NCI-H1092 treated with DMSO at 0.1 percent for 48 hours (cell line): ENCODE measurements at places on chromosomes 13 and 19.
A peak's percentile ranks its signal among the peaks of the same experiment; 100 is the strongest.

GRCh38 chr13:98133946-98134345 lies 8.9 kb upstream of the FARP1 start:
- no peak for DNase-seq

- no peak for DNase-seq
Observed at GRCh38 chr13:88670509-88670908, 999.3 kb downstream of the SLITRK5 start.

DNA sequence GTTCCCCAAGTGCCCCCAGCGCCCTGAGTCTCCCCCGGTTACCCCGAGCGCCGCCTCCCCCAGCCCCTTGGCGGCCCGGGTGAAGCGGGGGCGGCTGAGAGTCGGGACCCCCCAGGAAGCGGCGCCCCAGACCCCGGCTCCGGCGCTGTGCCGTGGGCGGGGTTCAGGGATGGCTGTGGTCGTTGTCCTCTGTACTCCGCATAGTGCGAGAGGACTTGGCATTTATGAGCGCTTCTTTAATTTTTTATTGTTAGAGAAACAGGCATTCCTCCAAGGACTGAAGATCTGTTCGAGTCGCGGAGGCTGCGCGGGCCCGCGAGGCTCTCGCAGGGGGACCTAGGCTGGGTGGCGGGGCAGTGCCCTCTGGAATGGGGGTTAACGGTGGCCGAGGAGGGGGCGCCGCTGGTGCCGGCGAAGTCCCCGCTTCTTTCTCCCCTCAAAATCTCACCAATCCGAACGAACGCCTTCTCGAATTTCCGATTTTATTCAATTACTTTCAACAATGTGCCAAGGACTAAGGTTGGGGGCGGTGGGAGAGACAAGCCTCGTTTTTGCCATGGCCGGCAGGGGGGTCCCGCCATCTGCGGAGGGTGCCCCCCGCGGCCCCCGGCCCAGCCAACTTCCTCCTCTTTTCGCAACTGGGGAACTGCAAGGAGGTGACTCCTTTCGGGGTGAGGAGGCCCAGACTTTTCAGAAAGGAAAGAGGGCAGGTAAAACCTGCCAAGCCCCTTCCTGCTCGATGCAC lies 596 bp upstream of the GJB2 start:
- no peak for DNase-seq

DNA sequence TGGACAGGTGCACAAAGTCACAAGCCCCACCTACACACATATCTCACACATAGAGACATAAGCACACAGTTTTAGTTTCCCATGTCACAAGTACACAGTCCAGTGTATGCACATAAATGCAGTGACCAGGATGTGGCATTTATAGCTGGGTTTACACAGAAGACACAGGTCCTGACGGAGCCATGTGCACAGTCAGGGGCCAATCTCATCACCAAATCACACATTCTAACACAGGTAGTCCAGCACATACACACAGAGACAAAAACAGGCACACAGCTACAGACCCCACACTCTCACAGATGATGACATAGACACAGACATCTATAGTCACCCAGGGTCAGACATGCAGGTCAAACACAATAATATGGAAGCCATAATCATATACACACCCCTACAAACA lies 2.1 kb downstream of the NUMBL start:
- no peak for DNase-seq

- no peak for DNase-seq
Observed at GRCh38 chr13:76519685-76520084, 366.5 kb downstream of the KCTD12 start.

DNA sequence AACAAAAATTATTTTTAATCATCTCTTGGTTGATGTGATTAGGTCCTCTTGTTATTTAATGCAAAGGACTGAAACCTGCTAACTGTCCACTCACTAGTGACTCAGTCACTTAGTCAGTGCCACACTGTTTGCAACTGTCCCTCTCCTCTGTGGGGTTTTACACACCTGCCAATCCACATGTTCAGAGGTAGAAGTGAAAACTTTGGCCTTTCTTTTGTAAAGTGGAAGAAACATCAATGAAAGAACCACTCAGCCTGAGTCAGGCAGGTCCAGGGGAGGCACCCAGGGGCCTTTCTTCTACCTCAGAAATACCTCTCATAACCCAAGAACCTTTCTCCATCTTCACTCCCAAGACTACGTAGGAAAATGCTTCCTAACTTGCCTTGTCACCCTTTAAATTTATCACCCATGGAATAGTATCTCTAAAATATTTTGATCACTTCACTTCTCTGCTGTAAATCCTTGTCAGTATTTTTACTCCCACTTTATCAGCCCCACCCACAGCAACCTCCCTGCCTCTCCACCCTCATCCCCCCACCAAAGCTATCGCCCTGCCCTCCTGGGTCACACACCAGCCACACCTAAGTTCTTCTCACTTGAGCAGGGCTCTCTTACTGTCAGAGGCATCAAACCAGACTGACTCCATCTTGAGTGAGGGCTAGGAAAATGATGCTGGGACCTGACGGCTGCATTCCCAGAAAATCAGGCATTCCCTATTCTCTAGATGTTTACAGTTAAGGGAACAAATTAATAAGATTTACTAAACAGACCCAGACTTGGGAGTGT lies 29.6 kb upstream of the EEF1AKMT1 start:
- DNase-seq = no peak

- DNase-seq = peak; percentile 60
Observed at GRCh38 chr19:42281146-42281826, 12.2 kb downstream of the CIC start.

- no peak for DNase-seq
Observed at GRCh38 chr19:46056536-46056935, 15.7 kb upstream of the IGFL4 start.

- DNase-seq = no peak
Observed at GRCh38 chr19:27776020-27776419, 1436.9 kb downstream of the UQCRFS1 start.

GRCh38 chr19:13163609-13164342 lies 13.6 kb downstream of the IER2 start:
- peak; percentile 36 for DNase-seq

DNA sequence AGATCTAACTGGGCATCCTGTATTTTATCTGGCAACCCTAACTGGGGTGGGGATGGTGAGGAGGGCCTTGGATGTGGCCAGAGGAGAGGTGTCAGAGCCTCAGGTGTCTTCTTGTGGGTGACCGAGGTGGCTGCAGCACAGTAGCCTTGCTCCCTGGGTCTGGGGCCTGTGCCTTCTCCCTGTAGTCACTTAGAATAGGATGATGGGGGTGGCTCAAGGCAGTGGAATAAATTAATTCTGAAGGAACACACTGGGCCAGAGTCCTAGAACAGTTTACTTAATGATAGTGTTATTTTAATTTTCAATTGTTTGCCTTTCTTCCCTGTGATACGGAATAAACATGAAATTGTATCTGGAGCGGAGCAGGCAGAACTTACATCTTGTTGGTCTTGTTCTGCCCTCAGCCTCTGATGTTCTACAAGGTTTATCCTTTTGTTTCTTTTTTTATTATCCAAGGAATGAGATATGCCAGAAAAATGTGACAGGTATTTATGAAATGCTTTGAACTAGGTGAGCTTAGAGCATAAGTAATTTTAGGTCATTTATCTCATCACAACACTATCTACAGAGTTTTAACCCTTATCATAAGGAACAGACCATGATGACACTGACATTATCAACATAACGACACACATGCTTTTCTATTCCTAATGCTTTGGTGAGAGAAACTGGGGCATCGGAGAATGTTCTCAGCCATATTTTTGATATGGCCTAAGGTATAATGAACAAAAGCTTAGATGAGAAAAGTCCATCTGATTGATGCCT lies 51.4 kb downstream of the LRCH1 start:
- DNase-seq = no peak

DNA sequence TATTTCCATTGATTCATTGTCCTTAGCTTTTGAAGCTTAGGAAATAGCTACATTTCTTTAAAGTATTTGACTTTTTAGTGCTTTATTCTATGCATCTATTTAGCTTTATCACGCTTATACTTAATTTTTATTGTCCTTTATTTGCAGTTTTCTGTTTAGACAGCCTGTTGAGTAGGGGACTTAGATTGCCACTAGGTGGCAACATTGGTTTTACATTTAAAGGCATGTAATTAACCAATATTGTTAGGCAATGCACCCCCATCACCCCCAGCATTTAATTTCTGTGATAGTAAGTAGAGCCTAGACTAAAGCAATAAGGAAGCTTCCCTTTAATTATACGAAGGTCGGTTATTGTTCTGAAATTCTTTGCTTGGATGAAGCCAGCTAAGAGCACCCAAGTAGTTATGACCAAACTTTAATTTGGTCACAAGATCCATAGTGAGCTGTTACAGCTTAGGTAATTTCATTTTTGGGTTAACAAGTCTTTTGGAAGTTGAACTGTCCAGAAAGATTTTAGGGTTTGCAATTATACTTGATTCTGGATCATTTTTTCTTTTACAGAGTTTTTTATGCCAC lies 36.5 kb downstream of the B3GLCT start:
- peak; percentile 15 for DNase-seq

GRCh38 chr19:23377276-23377675 lies 18.0 kb downstream of the ZNF91 start:
- no peak for DNase-seq

- no peak for DNase-seq
Observed at GRCh38 chr19:35458731-35459391, 10.8 kb downstream of the FFAR2 start.

GRCh38 chr13:74301258-74301935 lies 167.2 kb upstream of the KLF12 start:
- no peak for DNase-seq

DNA sequence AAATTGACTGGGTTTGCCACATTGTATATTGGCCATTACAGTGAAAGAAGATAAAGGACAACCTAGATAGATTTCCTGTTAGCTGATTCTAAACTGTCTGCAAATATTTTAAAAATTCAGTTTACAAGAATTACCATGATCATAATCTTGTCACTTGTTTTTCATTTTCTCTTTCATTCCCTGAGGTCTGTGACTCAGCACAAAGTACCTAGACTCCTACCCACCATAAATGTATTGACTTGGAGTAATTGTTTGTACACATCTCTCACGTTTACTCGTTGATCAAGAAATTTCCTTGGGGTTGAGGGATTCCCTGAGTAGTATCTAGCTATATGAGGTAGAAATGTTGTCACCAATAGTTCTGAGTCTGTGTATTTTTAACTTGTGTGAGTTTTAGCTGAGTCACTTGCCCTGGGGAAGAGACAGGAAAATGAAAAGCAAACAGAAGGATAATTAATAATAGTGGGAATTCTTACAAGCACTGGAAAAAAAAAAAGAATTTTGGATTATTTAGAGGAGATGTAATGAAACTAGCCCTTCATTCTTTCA lies 299.2 kb upstream of the DACH1 start:
- DNase-seq = no peak

DNA sequence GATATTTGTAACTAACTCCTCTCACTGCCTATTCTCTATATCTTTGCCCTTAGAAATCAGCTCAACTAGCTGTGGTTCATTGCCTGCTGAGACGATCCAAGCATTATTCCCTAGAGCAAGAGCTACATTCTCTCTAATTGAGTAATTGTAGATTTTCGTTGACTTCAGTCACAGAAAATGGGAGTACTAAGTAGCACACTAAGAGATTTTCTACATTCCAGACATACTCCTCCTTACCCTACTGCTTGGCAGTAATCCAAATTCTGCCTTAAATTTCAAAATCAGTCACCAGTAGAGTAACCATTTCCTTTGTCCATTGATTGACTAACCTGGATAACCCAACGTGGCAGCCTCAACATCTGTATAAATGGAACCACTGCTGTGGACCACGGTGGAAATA lies 1786.8 kb downstream of the SLITRK5 start:
- no peak for DNase-seq

GRCh38 chr19:6596621-6597020 lies 5.7 kb upstream of the CD70 start:
- no peak for DNase-seq

GRCh38 chr13:111385183-111385857 lies 64.9 kb downstream of the TEX29 start:
- DNase-seq = no peak

GRCh38 chr19:47765523-47766358 lies 12.8 kb upstream of the SELENOW start:
- DNase-seq = peak; percentile 6

DNA sequence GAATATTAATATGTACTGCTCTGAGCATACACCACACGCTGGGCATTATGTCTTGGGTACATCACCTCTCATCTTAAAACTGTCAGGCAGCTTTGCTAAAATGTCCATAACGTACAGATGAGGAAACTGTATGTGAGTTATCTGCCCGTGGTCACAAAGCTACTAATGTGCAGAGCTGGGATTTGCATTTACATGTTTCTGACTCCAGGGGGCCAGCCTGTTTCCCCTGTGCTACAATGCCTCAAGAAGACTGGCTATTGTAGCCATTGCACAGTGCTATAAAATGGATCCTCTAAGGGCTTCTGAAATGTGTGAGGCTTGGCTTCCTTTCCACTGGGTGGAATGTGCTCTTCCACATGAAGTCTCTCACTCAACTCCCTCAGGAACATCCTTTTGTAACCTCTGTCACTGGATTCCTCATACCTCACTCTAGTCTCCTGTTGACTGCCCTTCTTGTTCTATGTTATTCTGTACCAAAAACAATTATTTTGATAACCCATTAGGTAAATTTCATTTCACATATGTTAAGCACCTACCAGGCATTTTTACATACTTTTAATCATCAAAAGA lies 95.6 kb upstream of the HTR2A start:
- no peak for DNase-seq

DNA sequence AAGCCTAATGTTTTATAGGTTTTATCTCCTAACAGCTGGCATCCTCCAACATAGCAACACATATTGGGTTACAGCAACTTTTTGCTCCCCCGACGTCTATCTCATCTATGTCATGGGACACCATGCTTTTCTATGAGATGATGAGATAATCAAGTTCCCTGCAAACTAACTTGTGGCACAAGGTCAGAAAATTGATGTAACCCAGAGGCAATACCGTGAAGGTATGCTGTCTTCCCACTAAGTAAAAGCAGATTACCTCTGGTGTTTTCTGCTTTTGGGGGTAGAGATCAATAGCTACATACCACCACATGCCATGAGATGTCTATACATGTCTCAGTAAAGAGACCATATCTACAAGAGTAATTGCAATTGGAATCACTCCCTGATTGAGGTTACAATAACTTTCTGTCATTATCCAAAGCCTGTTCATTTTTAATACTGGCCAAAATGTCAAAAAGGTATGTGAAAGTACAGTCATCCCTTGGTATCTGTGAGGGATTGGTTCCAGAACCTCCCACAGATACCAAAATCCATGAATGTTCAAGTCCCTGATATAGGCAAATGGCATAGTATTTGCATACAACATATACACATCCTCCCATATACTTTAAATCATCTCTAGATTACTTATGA lies 131.3 kb downstream of the CYSLTR2 start:
- DNase-seq = no peak

- no peak for DNase-seq
Observed at GRCh38 chr13:20799726-20800416, 26.1 kb upstream of the EEF1AKMT1 start.

DNA sequence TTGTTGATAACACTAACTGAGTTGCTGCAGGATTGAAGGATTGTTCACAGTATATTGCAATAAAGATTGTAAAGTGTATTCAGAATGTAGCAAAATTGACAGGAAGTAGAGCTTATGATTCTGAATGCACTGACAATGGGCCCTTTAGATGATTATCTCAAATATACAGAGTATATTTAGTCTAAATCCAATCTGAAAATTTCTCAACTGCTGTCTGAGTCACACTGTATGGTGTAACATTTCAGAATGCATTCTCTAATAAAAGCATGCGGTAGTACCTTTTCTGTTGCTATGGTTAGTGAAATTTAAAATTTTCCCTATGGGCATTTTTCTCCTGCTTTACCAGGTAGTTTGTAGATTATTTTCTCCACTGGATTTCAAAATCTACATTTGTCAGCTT lies 365.2 kb downstream of the PCDH17 start:
- no peak for DNase-seq

GRCh38 chr19:18796239-18796638 lies 5.1 kb upstream of the COMP start:
- DNase-seq = no peak
